Testis (tissue), 5 donors: ENCODE measurements at places on chromosomes 3 and 15. TPM values are rescaled to one million over a fixed set of nuclear protein-coding genes. Genes with fewer than 3 reads are reported as not detected.

Gene LSM3
- 21.2 TPM for polyA plus RNA-seq

Gene TRIM42
- 39.8 TPM for polyA plus RNA-seq

DNA sequence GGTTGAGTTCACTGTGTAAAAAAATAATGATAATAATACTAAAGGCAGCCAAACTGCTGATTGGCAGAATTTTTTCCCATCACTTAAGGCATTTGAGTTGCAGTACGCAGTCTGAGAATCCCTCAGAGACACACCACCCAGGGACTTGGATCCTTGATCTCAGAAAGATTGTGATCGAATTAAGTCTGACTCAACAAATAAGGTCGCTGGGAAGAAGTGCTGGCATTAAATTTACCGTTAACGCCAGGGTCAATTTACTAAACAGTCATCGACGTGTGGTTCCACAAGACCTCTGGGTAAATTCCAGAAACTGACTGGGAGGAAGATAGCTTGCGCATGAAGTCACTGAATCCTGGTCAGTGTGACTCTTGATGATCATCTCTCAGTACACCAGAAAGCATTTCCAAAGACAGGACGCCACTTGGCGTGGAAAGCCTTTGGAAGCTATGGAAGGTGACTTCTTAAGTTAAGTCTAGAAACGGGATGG, 48.3 kb upstream of the CGNL1 start:
- DNase-seq: no peak

DNA sequence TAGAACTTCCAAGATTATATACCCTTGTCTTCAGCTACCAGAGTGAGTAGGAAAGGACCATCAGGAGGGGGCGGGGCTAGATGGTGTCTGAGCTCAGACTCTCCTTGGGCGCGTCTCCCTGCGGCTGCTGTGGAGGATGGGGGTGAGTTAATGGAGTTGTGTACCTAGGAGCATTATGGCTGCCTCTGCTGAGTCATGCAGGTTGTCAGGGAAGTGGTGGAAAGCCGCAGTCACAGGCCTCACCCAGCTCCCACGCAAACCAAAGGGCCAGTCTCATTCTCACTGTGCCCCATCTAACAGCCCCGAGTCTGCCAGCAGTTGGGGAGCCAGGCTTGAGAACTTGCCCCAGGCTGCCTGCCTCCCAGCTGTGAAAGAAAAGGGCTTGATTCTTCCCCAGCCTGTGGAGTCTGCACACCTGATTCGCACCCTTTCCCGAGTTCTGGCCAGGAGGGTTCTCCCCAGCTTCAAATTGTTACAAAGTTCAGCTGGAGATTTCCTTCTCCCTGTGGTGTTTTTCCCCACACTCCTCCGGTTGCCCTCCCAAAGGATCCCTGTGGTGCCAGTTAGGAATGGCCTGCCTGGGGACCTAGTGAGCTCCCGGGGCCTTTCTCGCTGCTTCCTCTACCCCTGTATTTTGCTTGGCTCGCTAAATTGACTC, 143.3 kb downstream of the HCN4 start:
- no peak for DNase-seq

GRCh38 chr15:76976572-76977270, 18.2 kb upstream of the PSTPIP1 start:
- DNase-seq: no peak

Gene GHSR
- 0.63 TPM for polyA plus RNA-seq

GRCh38 chr15:94582368-94582767, 351.0 kb downstream of the MCTP2 start:
- peak; percentile 46 for DNase-seq

DNA sequence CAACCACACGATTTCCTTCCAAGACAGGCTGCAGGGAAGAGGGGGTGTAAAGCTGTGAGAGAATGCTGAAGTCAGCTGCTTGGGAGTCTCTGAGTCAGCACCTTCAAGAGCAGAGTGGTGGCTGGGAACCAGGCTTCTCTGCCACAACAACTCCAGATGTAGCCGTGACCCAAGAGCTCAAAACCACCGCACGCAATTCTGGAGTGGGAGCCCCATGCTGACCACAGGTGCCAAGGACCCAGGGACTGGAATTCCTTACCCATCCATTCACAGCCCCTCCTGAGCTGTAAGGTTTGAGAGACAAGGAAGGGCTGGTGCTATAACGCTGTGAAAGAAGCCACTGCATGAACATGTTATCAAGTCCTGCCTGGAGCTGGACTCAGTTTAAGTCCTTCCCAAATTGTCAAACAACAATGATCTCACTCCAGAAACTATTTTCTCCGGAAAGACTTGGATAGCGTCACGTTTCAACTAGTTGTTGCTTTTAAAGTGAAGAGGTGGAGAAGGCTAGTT, 61.4 kb downstream of the UMPS start:
- DNase-seq: no peak

DNA sequence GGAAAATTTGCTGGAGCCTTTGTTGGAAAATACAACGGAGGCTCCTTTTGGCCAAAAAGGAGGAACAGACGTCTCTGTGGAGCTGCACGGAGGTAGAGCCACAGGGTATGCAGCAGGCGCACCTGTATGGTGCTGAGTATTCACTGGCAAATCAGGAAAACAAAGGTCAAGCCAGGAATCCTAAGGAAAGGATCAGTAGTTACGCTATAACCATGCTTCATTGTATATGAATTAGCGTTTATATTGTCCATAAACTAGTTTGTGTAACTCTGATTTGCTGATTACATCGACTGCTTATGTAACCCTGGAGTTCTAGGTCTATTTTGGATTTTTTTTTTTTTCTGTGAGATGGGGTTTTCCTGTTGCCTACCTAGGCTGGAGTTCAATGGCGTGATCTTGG, 45.4 kb downstream of the LPP start:
- DNase-seq: no peak

GRCh38 chr3:136512381-136512780, 239.8 kb downstream of the STAG1 start:
- no peak for DNase-seq

DNA sequence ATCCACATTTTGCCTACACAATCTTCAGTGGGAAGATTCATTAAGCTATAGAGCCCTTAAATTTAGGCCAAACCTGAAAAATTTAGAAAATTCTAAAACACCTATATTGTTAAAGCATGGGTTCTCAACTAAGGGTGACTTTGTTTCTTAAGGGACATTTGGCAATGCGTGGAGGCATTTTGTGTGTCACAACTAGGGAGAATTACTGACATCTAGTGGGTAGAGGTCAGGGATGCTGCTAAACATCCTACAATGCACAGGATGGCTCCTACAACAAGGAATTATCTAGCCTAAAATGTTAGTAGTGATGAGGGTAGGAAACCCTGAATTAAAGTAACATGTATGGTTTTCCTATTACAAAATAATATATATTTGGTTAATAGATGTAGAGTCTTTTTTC, 55.8 kb downstream of the TBC1D5 start:
- DNase-seq: no peak

DNA sequence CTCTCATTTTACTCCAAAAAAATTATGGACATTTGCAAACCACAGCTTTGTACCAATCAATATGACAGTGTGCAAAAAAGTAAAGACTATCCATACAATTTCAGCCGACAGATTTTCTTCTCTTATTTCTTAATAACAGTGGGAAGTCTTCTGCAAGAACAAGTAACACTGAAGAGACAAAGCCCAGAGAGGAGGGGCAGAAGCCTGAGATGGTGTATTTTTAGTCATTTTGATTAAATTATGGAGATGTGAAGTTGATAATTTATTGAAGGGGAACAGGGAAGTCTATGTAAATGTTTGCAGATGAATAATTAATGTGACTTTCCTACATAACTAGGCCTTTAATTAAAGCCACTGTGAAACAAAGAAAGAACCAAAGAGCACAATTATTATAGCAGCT, 45.7 kb upstream of the IGSF11 start:
- DNase-seq: no peak

- no peak for DNase-seq
Observed at GRCh38 chr3:4234889-4235288, 68.3 kb upstream of the SETMAR start.

- no peak for DNase-seq
Observed at GRCh38 chr3:114447950-114448479, 154.2 kb downstream of the TIGIT start.

Gene MTFMT
- polyA plus RNA-seq: 12.1 TPM

- no peak for DNase-seq
Observed at GRCh38 chr3:64921281-64922065, 233.7 kb upstream of the ADAMTS9 start.

DNA sequence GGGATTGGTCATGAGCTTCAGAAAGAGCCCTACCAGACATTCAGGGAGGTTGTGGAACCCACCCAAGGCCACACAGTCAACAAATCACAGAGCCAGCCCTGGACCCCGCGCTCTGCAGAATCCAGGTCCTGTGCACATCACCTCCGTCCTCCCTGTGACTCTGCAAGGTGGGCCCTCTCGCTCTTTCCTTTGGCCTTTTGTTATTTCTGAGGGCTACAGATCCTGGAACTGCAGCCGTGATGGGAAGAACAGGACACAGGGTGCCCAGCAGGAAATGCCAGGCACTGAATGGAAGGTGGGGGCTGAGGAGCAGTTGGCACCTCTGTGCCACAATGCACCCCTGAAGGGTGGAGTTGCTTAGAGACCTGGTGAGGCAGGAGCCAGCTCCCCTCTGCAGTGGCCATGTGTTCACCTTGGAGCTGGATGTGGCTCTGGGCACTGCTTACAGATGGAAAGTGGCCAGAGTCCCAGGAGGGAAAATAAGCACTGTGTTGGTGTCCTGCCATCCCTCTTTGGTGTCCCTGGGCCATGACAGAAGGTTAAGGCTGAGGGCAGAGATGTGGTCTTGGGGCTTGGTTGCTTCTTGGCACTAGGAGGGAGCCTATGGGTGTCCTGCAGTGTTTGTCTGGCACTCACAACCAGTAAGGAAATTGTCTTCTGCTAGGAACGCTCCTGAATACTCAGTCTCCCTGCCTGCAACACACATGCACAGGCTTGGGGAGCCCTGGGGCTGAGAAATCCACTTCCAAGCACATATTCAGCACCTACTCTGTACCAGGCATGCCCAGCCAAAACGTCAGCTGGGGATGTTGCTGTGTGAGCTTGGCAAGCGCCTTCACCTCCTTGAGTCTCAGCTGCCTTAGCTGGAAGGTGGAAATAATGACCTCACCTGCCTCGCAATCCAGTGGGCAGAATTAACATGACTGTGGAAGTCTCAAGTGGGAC, 98.0 kb upstream of the SLC6A6 start:
- no peak for DNase-seq

Gene UCN2
- 0.86 TPM for polyA plus RNA-seq
